Activated naive CD4-positive, alpha-beta T cell treated with anti-CD3 and anti-CD28 coated beads for 36 hours (primary cell): ENCODE measurements at places on chromosomes 5 and 9.

GRCh38 chr5:93595420-93596147 lies 12.6 kb downstream of the NR2F1 start:
- H3K36me3 ChIP-seq, result peaks cover 4% of the 10 kb centered on the region
- no peak overlapping the region for H3K27ac ChIP-seq
- no peak overlapping the region for H3K4me3 ChIP-seq
- peaks cover 12% of the 10 kb centered on the region for H3K4me1 ChIP-seq

GRCh38 chr9:33472171-33472880 lies 1.4 kb downstream of the NOL6 start:
- H3K36me3 ChIP-seq, result peaks cover 30% of the 10 kb centered on the region
- peaks cover 32% of the 10 kb centered on the region for H3K4me1 ChIP-seq
- peak overlapping the region; percentile 93 for H3K27ac ChIP-seq
- peak overlapping the region; percentile 95 for H3K4me3 ChIP-seq
- no peaks in the 10 kb centered on the region for H3K27me3 ChIP-seq

DNA sequence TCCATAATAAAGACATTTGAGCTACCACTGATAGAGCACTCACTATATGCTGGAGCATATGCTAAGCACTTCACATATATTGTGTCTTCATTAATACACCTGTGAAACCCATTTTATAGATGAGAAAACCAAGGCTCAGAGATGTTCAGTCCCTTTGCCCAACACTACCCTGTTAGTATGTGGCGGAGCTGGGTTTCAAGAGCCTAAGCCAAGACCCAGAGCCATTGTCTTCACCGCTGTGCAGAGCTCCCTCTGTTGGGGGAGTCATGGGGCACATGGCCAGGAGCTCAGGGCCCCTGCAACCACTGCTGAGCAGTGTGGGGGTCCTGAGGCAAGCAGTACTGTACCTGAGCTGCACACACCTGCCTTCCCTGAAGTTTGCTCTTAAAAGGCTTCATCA lies 37.3 kb upstream of the SLC25A51 start:
- DNase-seq, result no peak
- no peaks in the 10 kb centered on the region for H3K4me1 ChIP-seq
- H3K4me3 ChIP-seq, result no peak overlapping the region
- H3K27me3 ChIP-seq, result no peaks in the 10 kb centered on the region
- H3K27ac ChIP-seq, result no peak overlapping the region

DNA sequence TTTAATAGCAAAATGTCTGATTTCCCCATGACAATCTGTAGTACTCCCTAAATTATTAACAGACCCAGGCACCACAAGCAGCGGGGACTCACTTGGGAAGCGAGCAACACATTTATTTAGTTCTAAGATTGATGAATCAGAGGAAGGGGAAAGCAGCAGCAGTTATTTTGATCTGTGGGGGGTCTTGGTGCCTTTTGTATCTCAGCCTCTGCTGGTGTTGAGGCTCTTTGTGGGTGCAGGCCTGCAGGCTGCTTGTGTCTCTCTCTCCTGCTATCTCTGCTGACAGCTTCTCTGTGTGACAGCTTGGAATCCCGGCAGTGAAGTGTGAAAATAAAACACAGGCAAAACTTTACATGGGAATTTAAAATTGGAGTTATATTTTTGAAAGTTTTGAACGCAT lies 878.2 kb upstream of the DMAC1 start:
- DNase-seq, result no peak
- H3K36me3 ChIP-seq, result no peaks in the 10 kb centered on the region
- peaks cover 4% of the 10 kb centered on the region for H3K27me3 ChIP-seq

DNA sequence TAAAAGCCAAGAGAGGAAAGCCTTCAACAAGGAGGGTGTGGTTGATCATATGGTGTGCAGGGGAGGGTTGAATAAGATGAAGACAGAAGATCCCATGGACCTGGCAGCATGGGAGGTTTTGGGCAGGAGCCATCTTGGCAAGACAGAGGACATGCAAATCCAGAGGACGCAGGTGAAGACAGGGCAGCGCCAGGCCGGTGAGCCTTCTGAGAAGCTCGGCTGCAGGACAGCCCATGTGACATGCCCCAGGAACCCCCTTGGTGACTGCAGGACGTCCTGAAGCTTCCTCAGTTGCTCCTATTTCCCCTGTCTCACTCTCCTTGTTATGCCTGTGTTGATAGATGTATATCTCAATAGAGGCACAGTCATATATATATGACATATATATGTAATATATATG lies 159.4 kb downstream of the GADD45G start:
- no peak for DNase-seq
- H3K4me3 ChIP-seq, result no peak overlapping the region
- H3K27ac ChIP-seq, result no peak overlapping the region
- H3K4me1 ChIP-seq, result peaks cover 3% of the 10 kb centered on the region
- H3K36me3 ChIP-seq, result no peaks in the 10 kb centered on the region

DNA sequence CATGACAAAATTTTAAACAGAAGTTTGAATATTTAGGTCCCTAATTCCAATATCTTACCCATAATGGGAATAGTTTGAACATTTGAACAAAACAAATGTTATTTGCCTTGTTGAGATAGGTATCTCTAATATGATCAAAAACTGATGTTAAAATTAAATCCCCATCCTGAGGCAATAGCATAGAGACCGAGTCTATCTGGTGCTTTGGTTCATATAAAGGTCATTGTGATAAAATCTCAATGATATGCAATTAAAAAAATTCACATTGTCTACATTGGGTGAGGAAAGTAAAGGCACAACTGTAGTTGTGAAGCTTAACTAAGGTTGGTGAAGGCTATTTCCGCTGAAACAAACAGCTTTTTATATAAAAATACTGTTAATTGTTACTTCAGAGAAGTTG lies 318.3 kb downstream of the CAAP1 start:
- no peak overlapping the region for H3K4me3 ChIP-seq
- no peak overlapping the region for H3K27ac ChIP-seq
- no peaks in the 10 kb centered on the region for H3K4me1 ChIP-seq
- H3K36me3 ChIP-seq, result no peaks in the 10 kb centered on the region
- H3K27me3 ChIP-seq, result no peaks in the 10 kb centered on the region
- DNase-seq, result no peak

DNA sequence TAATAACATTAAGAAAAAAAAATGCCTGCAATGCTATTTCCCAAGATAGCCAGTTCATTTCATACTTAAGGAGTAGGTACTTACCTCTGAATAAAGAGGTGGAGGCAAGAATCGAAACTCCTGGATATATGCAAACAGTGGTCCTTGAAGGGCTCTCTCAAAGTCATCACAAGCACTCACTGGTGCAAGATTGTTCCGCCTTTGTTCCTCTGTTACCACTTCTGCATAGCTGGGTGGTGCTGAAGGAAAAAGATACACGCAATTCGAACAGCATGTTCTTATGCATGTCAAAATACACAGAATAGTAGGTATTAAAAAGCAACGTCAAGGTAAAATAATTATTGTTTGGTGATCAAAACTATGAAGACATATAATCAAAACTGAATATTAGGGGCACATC lies 9.5 kb downstream of the ARRDC3 start:
- DNase-seq, result no peak
- H3K36me3 ChIP-seq, result peaks cover 38% of the 10 kb centered on the region
- no peaks in the 10 kb centered on the region for H3K27me3 ChIP-seq
- H3K27ac ChIP-seq, result no peak overlapping the region
- H3K4me1 ChIP-seq, result peaks cover 49% of the 10 kb centered on the region
- no peak overlapping the region for H3K4me3 ChIP-seq

- no peaks in the 10 kb centered on the region for H3K36me3 ChIP-seq
- no peak overlapping the region for H3K4me3 ChIP-seq
- no peaks in the 10 kb centered on the region for H3K4me1 ChIP-seq
- DNase-seq, result peak; percentile 38
- H3K27me3 ChIP-seq, result no peaks in the 10 kb centered on the region
- H3K27ac ChIP-seq, result no peak overlapping the region
These were observed 231.0 kb downstream of the CDK5RAP2 start for GRCh38 chr9:120348951-120349429.

GRCh38 chr9:21576331-21577189 lies 94.4 kb upstream of the IFNE start:
- peaks cover 2% of the 10 kb centered on the region for H3K27me3 ChIP-seq
- peak; percentile 80 for DNase-seq
- peaks cover 37% of the 10 kb centered on the region for H3K4me1 ChIP-seq

- no peak for DNase-seq
- H3K27ac ChIP-seq, result no peak overlapping the region
- H3K4me3 ChIP-seq, result no peak overlapping the region
These were observed 167.7 kb upstream of the RPS23 start for GRCh38 chr5:82445726-82446335.

- peaks cover 26% of the 10 kb centered on the region for H3K27me3 ChIP-seq
- no peaks in the 10 kb centered on the region for H3K4me1 ChIP-seq
- no peak for DNase-seq
- no peak within 1 kb of the TSS for H3K27ac ChIP-seq
- H3K36me3 ChIP-seq, result no peaks in the 10 kb centered on the region
These were observed at the start of gene IL33 for GRCh38 chr9:6215562-6215961. Gene IL33 (plus strand): TSS chr9:6215807. CDS start chr9:6241695, 25,888 bp downstream.

DNA sequence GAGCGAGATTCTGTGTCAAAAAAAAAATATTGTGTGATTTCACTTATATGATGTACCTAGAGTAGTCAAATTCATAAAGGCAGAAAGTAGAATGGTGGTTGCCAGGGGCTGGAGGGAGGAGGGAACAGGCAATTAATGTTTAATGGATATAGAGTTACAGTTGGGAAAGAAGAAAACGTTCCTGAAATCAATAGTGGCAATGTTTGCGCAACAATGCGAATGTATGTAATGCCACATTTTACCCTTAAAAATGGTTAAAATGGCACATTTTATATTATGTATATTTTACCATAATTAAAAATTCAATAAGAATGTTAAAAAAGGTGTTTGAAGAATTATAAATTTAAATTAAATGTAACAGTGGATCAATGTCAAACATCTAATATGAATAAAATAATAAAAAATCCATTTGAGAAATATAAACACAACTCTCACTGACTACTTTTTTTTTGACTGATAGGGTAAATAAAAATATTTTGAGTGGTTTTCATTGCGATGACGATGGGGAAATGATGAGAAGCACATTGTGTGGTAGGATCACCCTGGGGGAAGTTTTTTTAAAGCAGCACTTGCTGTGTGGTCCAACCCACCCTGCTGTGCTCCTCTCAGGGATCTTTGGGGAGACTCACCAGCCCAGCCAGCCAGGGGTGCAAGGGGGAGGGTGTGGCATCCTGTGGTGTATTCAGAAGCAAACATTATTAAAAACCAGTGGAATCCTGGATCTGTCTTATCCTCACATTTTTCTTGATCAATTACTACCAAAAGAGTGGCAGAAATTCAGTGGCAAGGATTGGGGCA lies 4.3 kb downstream of the FYB1 start:
- peaks cover 3% of the 10 kb centered on the region for H3K36me3 ChIP-seq
- DNase-seq, result peak; percentile 60
- peak overlapping the region; percentile 74 for H3K4me3 ChIP-seq
- H3K4me1 ChIP-seq, result peaks cover 76% of the 10 kb centered on the region
- H3K27me3 ChIP-seq, result no peaks in the 10 kb centered on the region
- H3K27ac ChIP-seq, result peak overlapping the region; percentile 99

GRCh38 chr5:11851416-11851815 lies 52.8 kb downstream of the CTNND2 start:
- no peaks in the 10 kb centered on the region for H3K36me3 ChIP-seq
- H3K27me3 ChIP-seq, result no peaks in the 10 kb centered on the region
- no peaks in the 10 kb centered on the region for H3K4me1 ChIP-seq
- no peak overlapping the region for H3K27ac ChIP-seq
- H3K4me3 ChIP-seq, result no peak overlapping the region

DNA sequence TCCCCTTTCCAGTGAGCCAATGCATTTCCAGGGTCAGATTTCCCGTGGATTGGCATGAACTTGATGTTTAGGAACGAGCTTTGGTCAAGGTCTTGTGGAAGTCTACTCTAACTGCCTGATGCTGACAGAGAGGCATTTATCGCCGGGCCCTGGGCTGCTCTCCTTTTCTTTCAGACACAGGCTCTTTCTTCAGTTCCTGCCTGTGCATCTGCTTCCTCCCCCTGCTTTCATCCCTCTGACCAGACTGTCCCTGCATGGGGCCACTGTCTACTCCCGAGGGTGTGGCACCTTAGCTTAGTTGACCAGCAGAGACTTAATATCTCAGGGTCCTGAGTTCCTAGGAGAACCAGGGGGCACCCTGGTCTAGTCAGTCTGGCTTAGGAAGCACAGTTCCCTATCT lies 41.2 kb downstream of the RALGPS1 start:
- H3K27ac ChIP-seq, result no peak overlapping the region
- H3K4me1 ChIP-seq, result no peaks in the 10 kb centered on the region
- H3K4me3 ChIP-seq, result no peak overlapping the region
- DNase-seq, result no peak
- peaks cover 6% of the 10 kb centered on the region for H3K27me3 ChIP-seq
- H3K36me3 ChIP-seq, result no peaks in the 10 kb centered on the region

GRCh38 chr5:15564523-15564922 lies 64.5 kb downstream of the FBXL7 start:
- H3K4me1 ChIP-seq, result no peaks in the 10 kb centered on the region
- H3K4me3 ChIP-seq, result no peak overlapping the region
- no peak overlapping the region for H3K27ac ChIP-seq
- H3K36me3 ChIP-seq, result no peaks in the 10 kb centered on the region
- H3K27me3 ChIP-seq, result no peaks in the 10 kb centered on the region

- no peak overlapping the region for H3K4me3 ChIP-seq
- H3K27me3 ChIP-seq, result no peaks in the 10 kb centered on the region
- H3K4me1 ChIP-seq, result peaks cover 13% of the 10 kb centered on the region
- no peak for DNase-seq
These were observed 56.3 kb upstream of the ITGA1 start for GRCh38 chr5:52731274-52732027.

DNA sequence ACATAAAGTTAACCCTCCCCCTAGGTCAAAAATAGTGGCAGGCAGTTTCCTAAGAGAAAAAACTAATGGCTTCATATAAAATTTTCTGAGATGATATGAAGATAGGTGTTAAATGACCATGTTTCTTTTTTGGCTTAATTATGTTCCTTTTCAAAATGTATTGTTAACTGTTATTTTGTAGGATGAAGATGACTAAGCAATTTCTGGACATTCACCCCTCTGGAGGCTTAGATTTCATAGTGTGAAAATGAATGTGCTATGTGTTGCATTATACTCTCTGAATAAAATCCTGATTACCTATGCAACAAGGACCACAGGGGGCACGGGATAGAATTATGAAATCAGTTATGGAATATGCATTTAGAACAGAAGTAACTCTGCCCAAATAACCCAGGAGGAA lies 233.5 kb downstream of the MRPS30 start:
- no peaks in the 10 kb centered on the region for H3K27me3 ChIP-seq
- H3K4me1 ChIP-seq, result no peaks in the 10 kb centered on the region
- DNase-seq, result no peak
- H3K27ac ChIP-seq, result no peak overlapping the region

GRCh38 chr5:115084246-115084793 lies 85.4 kb downstream of the TRIM36 start:
- H3K4me1 ChIP-seq, result no peaks in the 10 kb centered on the region
- DNase-seq, result no peak
- no peak overlapping the region for H3K27ac ChIP-seq
- peaks cover 11% of the 10 kb centered on the region for H3K27me3 ChIP-seq
- no peaks in the 10 kb centered on the region for H3K36me3 ChIP-seq

GRCh38 chr9:80175286-80176150 lies 603.8 kb downstream of the TLE4 start:
- H3K4me3 ChIP-seq, result no peak overlapping the region
- no peaks in the 10 kb centered on the region for H3K36me3 ChIP-seq
- H3K4me1 ChIP-seq, result no peaks in the 10 kb centered on the region
- peaks cover 4% of the 10 kb centered on the region for H3K27me3 ChIP-seq
- H3K27ac ChIP-seq, result no peak overlapping the region

GRCh38 chr5:141692919-141693725 lies 11.1 kb upstream of the ARAP3 start:
- H3K4me3 ChIP-seq, result no peak overlapping the region
- DNase-seq, result peak; percentile 76
- H3K36me3 ChIP-seq, result no peaks in the 10 kb centered on the region

GRCh38 chr5:141681695-141682641 lies at the start of gene ARAP3:
Gene ARAP3 (minus strand): TSS chr5:141682230. CDS start chr5:141680486, 1,744 bp downstream.
- peaks cover 18% of the 10 kb centered on the region for H3K4me1 ChIP-seq
- no peaks in the 10 kb centered on the region for H3K36me3 ChIP-seq
- no peaks in the 10 kb centered on the region for H3K27me3 ChIP-seq
- H3K4me3 ChIP-seq, result peak within 1 kb of the TSS; percentile 63
